Breast epithelium (tissue), 4 donors: ENCODE measurements at places on chromosomes 7 and 10.
A peak's percentile ranks its signal among the peaks of the same experiment; 100 is the strongest.

- no peak for DNase-seq
- H3K36me3 ChIP-seq, result no peaks in the 10 kb centered on the region
- no peak overlapping the region for H3K27ac ChIP-seq
- no peaks in the 10 kb centered on the region for H3K4me1 ChIP-seq
- no peak overlapping the region for H3K4me3 ChIP-seq
- H3K27me3 ChIP-seq, result no peaks in the 10 kb centered on the region
These were observed 648.4 kb upstream of the LRRTM3 start for GRCh38 chr10:66277481-66277880.

GRCh38 chr10:69327463-69328379 lies 49.4 kb downstream of the HK1 start:
- H3K27ac ChIP-seq, result peak overlapping the region; percentile 90
- no peaks in the 10 kb centered on the region for H3K36me3 ChIP-seq

- no peaks in the 10 kb centered on the region for H3K36me3 ChIP-seq
- peaks cover 7% of the 10 kb centered on the region for H3K4me1 ChIP-seq
- no peak overlapping the region for H3K4me3 ChIP-seq
- no peak for DNase-seq
- no peaks in the 10 kb centered on the region for H3K27me3 ChIP-seq
These were observed 31.2 kb downstream of the GSTO2 start for GRCh38 chr10:104300002-104300735.

GRCh38 chr7:91379236-91379635 lies 115.0 kb downstream of the FZD1 start:
- H3K27ac ChIP-seq, result no peak overlapping the region
- H3K4me1 ChIP-seq, result no peaks in the 10 kb centered on the region
- H3K27me3 ChIP-seq, result no peaks in the 10 kb centered on the region
- no peaks in the 10 kb centered on the region for H3K36me3 ChIP-seq

DNA sequence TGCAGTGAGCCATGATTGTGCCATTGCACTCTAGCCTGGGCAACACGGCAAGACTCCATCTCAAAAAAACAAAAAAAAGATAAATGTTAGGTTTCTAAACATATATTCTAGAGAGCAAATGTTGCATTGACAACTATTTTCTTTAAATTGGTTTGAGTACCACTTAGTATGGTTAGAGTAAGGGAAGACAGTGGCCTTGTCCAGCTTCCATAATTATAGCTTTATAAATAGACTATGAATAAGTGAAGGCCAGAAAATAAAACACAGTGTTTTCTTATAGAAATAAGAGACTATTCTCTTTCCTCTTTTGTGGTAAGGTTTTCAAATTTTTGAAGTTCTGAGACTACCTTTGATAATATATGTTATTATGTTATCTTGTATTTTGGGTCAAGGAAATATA lies 50.5 kb downstream of the EXOC4 start:
- H3K27ac ChIP-seq, result no peak overlapping the region
- DNase-seq, result no peak
- H3K4me3 ChIP-seq, result no peak overlapping the region

- no peak overlapping the region for H3K4me3 ChIP-seq
- no peaks in the 10 kb centered on the region for H3K4me1 ChIP-seq
These were observed 441.9 kb downstream of the PARD3 start for GRCh38 chr10:34373211-34373610.

GRCh38 chr7:132544999-132545398 lies 31.3 kb downstream of the PLXNA4 start:
- no peaks in the 10 kb centered on the region for H3K27me3 ChIP-seq
- no peak overlapping the region for H3K4me3 ChIP-seq
- H3K27ac ChIP-seq, result no peak overlapping the region
- no peaks in the 10 kb centered on the region for H3K36me3 ChIP-seq
- DNase-seq, result no peak

DNA sequence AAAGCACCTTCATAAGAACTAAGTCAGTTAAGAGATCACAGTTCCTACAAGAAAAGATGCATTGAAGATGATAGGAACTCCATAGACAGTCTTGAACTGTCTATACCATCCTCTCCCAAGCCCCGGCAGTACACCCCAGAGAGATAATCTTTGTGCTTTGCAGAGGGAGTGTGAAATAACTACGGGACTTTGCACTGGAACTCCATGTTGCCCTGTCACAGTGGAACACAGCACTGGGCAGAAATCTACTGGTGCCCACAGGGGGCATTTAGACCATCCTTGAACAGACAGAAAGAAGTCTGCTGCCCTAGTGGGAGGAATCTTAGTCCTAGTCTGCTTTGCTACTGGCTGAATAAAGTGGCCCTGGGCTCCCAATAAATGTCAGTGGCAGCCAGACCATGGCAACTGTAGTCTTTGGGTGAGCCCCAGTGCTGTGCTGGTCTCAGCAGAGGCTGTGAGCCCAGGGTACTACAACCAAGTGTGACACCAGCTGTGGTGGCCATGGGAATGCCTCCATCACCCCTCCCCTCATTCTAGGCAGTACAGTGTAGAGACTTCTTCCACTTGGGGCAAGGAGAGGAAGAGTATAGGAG lies 107.7 kb upstream of the TMEM168 start:
- H3K27me3 ChIP-seq, result no peaks in the 10 kb centered on the region
- no peaks in the 10 kb centered on the region for H3K4me1 ChIP-seq
- no peak for DNase-seq
- H3K4me3 ChIP-seq, result no peak overlapping the region

DNA sequence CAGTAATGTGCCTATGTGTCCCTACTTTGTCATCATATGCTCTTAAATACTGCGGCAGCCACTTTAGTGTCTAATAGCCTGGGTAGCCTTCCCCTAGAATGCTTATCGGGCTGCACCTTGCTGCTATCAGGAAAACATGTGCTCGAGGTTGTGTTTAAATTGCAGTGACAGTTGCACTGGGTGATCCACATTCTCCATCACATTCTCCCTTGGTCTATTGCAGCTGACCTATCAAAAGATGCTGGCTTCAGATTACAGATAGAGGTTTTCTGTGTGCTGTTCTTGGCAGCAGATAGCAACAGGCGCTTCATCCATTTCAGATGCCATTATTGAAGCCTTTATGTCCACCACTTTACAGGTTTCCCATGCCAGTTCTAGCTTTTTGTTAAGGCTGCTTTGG lies 130.1 kb upstream of the MDFIC start:
- no peaks in the 10 kb centered on the region for H3K27me3 ChIP-seq
- no peak overlapping the region for H3K4me3 ChIP-seq
- H3K27ac ChIP-seq, result no peak overlapping the region
- DNase-seq, result no peak
- H3K36me3 ChIP-seq, result no peaks in the 10 kb centered on the region

GRCh38 chr10:119762805-119763798 lies 37.3 kb downstream of the INPP5F start:
- no peaks in the 10 kb centered on the region for H3K36me3 ChIP-seq
- H3K4me1 ChIP-seq, result no peaks in the 10 kb centered on the region
- no peak overlapping the region for H3K4me3 ChIP-seq
- DNase-seq, result no peak
- no peaks in the 10 kb centered on the region for H3K27me3 ChIP-seq

DNA sequence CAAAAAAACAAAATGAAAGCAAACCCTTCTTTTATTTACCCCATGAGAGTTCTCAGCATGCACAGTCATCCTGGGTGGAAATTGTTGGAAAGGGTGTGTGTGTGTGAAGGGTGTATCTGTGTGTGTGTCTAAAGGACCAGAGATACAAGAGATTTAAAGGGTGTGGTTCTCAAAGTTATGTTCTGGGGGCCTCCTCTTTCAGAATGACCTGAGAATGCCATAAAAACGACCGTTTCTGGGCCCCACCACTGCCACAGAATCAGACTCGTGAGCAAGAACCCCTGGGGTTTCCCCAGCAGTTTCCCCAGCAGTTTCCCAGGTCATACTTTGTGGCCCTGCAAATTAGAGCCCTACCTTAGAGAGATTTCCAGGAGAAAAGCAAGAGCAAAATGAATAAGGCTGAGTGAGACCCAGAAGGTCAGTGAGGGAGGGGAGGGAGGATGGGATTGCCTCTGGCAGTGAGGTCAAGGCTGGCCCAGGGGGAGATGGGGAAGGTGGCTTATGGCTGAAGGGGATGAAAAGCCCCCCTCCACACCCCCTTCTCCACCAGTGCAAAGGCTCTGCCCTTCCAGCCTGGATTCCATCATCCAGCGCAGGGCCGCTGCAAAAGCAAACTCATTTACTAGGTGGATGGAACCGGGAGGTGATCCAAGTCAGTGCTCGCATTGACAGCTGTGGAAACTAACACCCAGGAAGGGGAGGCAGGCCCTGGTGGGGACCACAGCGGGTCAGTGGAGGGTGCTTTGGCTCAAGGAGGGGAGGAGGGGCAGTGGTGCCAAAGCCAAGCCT lies 10.2 kb downstream of the PYROXD2 start:
- H3K36me3 ChIP-seq, result no peaks in the 10 kb centered on the region
- no peaks in the 10 kb centered on the region for H3K27me3 ChIP-seq
- DNase-seq, result no peak
- no peaks in the 10 kb centered on the region for H3K4me1 ChIP-seq

- H3K27ac ChIP-seq, result peak overlapping the region; percentile 61
- no peaks in the 10 kb centered on the region for H3K36me3 ChIP-seq
- H3K4me1 ChIP-seq, result peaks cover 12% of the 10 kb centered on the region
- H3K27me3 ChIP-seq, result no peaks in the 10 kb centered on the region
- DNase-seq, result no peak
These were observed 541.0 kb downstream of the TNS3 start for GRCh38 chr7:47040795-47041347.

- no peaks in the 10 kb centered on the region for H3K27me3 ChIP-seq
- no peak for DNase-seq
- no peak overlapping the region for H3K4me3 ChIP-seq
These were observed 129.4 kb upstream of the SAMD8 start for GRCh38 chr10:74981831-74982633.

GRCh38 chr7:2608921-2609411 lies 22.8 kb upstream of the TTYH3 start:
- no peak overlapping the region for H3K4me3 ChIP-seq
- DNase-seq, result no peak
- no peaks in the 10 kb centered on the region for H3K27me3 ChIP-seq
- no peak overlapping the region for H3K27ac ChIP-seq
- no peaks in the 10 kb centered on the region for H3K36me3 ChIP-seq
- peaks cover 5% of the 10 kb centered on the region for H3K4me1 ChIP-seq

DNA sequence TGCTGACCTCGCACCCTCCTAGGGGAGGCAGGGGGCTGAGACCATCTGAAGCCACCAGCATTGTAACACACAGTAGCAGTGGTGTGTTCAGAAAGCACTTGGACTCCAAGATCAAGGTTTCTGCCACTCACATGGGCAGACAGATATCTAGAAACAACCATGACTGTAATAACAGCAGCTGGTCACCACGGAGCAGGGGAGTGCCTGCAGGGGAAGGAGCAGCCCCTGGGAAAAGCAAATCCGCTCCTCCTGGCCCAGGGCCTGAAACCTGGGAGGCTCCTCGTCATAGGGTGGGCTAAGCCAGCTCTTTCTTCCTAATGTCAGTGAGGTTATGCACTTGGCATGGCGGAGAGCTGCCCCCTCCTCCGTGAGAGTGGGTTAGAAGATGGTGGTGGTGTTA lies 118.4 kb upstream of the INSYN2A start:
- H3K27me3 ChIP-seq, result no peaks in the 10 kb centered on the region
- H3K4me3 ChIP-seq, result no peak overlapping the region
- no peaks in the 10 kb centered on the region for H3K36me3 ChIP-seq
- no peak overlapping the region for H3K27ac ChIP-seq
- no peaks in the 10 kb centered on the region for H3K4me1 ChIP-seq

DNA sequence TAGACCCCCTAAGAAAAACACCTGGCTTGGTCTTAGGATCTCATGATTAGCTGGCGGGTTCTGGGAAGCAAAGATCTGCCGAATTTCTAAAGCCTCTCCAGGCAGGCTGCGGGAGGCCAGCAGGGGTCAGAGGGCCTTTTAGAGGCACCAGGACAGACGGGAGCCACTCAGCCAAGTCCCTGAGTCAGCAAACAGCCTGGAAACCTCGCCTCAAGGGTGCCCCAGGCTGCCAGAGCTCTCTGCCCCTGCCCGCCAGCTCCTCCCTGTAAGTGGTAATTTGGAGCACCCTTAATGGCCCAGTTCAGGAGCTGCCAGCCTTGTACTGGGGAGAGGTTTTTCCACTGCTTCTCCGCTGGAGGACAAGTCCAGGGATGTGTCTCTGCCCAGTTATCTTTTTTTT lies 88.7 kb downstream of the HIP1 start:
- H3K27ac ChIP-seq, result peak overlapping the region; percentile 61
- no peaks in the 10 kb centered on the region for H3K27me3 ChIP-seq
- no peak overlapping the region for H3K4me3 ChIP-seq
- DNase-seq, result no peak
- H3K4me1 ChIP-seq, result no peaks in the 10 kb centered on the region
- no peaks in the 10 kb centered on the region for H3K36me3 ChIP-seq

DNA sequence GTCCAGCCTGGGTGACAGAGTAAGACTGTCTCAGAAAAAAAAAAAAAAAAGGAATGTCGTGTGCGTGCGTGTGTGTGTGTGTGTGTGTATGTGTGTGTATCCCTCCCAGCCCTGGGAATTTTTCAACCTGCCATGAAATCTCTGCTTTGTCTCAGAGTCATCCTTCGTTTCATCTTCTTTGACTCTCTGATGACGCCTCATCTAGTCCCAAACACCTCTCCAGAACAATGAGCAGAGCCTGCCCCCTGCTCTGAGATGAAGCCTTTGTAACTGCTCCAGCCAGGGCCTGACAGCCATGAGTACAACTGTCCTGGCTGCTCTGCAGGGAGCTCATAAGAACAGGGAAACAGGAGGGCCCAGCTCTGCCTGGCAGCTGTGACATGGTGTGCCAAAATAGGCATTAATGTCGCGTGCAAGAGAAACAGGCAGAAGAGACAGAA lies 149.5 kb downstream of the FAM107B start:
- no peaks in the 10 kb centered on the region for H3K4me1 ChIP-seq
- H3K36me3 ChIP-seq, result no peaks in the 10 kb centered on the region
- H3K27ac ChIP-seq, result no peak overlapping the region
- DNase-seq, result no peak

DNA sequence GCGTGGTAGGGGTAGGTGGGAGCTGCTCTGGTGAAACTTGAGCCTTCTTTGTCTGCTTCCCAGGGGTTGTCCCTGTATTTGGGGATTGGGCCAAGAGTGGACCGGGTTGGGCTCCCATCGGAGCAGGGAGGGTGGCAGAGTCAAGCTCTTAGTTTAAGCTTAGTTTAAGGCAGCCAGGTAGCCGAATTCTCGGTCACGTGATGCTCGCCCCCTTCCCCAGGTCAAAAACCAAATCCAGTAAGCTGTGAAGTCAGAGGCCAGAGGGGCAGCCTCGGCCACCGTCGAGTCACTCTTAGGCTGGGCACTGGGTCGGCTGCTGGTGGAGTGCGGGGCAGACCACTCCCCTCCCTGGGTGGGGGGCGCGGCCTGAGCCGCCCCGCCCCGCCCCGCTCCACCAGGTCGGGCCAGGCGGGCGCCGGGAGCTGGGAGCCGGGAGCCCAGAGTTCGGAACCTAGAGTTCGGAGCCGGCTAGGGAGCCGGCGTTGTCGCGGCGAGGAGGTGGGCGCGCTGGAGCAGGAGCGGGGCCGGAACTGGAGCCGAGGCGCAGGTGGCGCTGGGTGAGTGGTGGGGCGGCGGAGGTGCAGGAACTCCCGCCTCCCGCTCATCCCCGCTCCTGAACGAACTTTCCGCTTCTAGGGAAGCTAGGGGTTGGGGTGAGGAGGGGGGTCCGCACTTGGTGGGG lies 2.8 kb upstream of the LZTS2 start:
- no peaks in the 10 kb centered on the region for H3K36me3 ChIP-seq
- no peak for DNase-seq
- peaks cover 10% of the 10 kb centered on the region for H3K4me1 ChIP-seq
- H3K4me3 ChIP-seq, result peak overlapping the region; percentile 92
- H3K27me3 ChIP-seq, result no peaks in the 10 kb centered on the region
- H3K27ac ChIP-seq, result peak overlapping the region; percentile 100

- H3K36me3 ChIP-seq, result no peaks in the 10 kb centered on the region
- peak overlapping the region; percentile 77 for H3K27ac ChIP-seq
- H3K4me3 ChIP-seq, result no peak overlapping the region
- no peaks in the 10 kb centered on the region for H3K27me3 ChIP-seq
- peak; percentile 84 for DNase-seq
- no peaks in the 10 kb centered on the region for H3K4me1 ChIP-seq
These were observed 592.9 kb upstream of the NRP1 start for GRCh38 chr10:33927347-33927746.
